ENCODE measurements at places on chromosomes 5 and 9.

- DNase-seq, result no peak
Observed at GRCh38 chr9:84898188-84898587, 228.7 kb downstream of the NTRK2 start.

- DNase-seq, result peak; percentile 33
Observed at GRCh38 chr9:116860509-116861120, 173.5 kb downstream of the TRIM32 start.

DNA sequence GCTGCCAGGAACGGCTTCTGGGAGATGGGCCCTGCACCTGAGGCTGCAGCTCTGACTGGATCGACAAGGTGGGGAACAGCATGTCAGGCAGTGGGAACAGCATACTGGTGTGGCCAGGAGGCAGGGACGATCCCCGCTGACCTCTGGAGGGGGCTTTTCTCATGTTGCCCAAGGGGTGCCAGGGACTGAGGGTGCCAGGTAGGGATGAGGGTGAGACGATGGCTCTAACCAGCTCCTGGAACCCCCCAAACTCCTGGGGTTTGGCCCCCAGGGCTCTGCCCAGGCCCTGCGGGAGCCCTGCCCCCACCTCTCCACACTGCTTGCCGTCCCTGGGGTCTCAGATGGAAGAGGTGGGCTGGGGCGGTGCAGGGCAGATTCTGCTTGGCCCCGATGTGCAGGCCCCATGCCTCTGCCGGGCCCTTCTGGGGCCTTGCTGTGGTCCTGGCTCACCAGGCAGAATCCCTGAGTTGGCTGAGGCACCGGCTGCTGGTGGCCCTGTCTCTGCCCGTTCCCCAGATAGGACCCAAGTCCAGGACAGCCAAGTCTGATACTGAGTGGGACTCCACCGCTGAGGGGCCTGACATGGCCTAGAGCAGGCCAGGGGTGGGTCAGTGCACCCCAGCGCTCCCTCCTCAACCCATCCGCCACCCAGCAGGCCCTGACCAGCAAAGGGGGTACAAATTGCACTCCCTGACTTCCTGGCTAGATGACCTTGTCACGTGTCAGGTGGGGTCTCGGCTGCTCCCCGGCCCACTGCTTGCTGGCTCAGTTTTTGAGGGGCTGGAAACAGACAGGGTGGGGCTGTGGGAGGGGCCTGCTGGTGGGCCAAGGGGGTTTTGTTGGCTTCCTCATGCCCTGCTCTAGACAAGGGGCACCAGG is 28.4 kb upstream of the RNF130 start:
- DNase-seq, result no peak

DNA sequence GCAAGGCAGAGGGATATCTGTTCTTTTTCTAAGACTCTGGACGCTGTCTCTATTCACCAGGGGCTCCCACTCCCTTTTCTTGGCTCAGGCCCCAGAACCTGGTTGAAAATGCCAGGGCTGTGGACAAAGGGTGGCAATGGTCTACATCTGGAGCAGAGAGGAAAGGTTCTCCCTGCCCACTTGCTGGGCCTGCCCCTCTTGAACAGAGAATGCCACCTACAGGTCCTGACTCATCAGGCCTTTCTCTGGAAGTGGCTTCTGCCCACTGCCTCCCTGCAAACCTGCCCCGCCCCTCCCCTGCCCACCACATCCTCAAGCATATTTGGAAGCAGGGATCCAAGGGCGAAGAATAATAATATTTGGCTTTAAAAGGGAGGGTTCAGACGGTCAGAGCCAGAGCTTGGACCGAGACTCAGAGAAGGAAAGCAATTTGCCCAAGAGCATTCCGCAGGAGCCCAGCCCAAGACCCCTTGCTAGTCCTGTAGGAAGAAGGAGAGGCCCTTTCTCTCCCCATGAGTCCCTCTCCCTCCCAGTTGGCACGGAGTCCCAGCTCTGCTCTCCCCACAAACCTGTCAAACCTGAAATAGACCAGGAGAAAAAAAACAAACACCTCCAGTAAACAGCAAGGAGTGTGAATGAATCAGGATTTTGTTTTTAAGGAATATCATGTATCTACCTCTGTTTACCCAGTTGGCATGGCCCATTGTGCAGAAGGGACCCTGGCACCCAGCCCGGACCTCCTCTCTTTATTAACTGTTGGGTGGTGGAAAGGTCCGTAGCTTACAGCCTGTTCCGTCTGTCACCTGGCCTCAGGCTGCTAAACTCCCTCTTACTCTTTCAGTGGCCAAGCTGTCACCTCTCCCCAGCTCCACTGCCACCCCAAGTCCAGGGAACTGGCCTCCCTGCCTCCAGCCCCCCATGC is 37.7 kb upstream of the STXBP1 start:
- DNase-seq, result no peak

- DNase-seq, result no peak
Observed at GRCh38 chr5:80706835-80707447, 52.2 kb upstream of the DHFR start.

GRCh38 chr5:180159756-180160155 is 49.3 kb downstream of the RASGEF1C start:
- no peak for DNase-seq

DNA sequence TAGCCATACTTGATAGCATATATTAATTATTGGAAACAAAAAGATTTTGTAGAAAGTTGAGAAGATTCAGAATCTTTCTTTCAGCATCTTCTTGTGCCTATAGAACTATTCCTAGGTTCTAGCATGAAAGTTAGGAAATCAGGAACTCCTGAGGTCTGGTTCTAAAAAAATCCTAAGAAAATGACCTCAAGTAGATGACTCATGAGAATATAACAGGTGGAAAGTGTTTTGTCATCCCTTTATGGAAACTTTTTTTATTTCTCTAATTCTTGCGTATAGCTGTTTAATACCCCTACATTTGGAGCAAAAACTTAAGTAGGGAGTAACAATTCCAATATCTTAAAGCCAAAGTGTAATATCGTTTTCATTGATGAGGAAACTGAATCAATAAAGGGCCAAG is 574.1 kb downstream of the NR2F1-AS1 start:
- DNase-seq, result no peak

DNA sequence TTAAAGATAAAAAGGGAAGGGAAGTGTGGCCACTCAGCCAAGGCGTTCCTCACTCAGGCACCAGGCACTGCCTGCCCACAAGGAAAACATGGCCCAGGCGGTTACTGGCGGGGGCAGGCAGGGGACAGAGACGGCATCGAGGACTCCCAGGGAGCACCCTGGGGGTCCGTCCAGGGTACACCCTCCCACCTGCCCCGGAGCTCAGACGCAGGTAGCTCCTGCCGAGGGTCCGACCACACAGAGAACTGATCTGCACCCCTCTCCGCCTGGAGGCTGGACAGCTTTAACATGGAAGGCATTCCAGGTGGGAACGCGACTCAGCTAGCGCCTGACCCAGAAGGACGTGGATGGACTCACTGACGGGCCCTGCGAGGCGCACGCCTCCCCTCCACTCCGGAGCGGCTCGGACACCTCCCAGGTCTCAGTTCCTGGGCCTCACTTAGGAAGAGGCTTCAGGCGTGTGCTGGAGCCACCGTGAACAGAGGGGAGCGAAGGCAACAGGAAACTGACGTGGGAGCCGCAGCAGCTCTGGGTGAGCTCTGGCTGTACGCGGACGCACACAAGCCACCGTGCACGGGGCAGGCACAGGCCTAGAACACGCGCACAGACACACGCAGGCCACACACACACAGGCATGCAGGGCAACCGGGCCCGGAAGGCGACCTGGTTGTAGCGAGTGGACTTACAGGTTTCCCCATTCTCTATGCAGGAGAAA is 47.5 kb downstream of the NKD2 start:
- no peak for DNase-seq

- no peak for DNase-seq
Observed at GRCh38 chr9:136545692-136545964, 220 bp downstream of the NOTCH1 start.

DNA sequence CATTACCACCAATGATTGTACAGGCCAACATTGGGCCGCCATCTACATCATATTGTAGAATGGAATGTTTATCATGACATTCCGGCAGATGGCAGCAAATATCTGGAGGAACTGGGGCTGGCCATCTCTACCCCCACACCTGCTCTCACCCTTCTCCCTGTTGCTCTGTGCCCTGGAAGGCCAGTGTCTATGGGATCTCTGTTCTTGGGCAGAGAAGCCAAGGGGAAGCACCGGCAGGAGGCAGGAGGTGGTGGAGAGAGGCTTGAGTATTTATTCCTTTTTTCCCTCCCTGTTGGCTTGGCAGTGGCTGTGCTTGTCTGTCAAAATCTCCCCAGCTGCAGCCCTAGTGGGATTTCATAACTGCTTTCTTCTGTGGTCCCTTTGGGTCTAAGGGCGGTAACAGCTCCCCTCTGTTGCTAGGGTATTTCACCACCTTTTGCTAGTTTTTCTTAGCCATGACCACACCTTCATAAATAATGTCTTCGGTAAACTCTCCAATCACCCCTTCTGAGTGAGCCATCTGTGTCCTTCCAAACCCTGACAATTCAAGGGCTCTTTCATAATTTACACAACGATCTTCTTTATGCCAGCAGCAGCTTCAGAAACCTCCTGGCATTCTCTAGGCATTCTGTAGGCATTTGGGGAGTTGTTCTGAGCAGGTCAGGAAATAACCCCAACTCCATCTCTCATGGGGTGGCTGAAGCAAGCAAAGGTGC is 225.8 kb downstream of the MELK start:
- no peak for DNase-seq

GRCh38 chr5:115627295-115627865 is 1.5 kb upstream of the TMED7 start:
- DNase-seq, result no peak

DNA sequence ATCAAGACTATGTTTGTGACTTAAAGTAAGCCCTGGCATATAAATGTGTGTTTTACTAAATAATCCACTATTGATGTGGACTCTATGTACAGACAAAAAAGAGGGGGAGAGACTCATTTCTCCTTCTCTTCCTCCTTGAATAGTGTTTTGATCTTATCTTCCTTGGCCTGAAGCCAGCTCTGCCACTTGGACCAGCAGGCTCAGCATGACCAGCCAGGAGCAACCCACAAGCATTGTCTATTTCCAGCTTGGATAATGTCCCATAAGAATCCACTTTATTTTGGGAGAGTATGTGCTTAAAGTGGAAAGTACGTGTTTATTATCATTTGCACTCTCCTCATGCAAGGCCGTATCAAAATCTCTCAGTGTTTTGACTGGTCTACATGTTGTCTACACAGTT is 23.8 kb upstream of the SLC46A2 start:
- DNase-seq, result no peak

GRCh38 chr9:131835151-131835910 is 95.5 kb upstream of the RAPGEF1 start:
- peak; percentile 37 for DNase-seq

DNA sequence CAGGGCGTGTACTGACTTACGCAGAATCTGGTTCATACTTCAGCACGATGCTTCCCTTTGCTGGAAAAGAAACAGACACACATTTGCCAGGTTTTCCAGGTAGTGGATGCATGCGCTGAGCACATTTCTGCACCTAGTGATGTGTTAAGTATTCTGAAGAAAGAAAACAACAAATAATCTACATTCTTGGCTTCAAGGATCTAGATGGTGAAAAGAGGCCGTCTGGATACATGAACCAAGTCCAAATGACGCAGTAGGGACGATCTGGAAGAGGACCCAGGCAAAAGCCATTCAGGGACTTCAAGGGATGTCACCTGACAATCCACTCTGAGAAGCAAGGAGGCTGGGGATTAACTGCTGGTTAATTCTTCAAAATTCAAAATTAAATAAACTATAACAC is 30.4 kb downstream of the NSUN2 start:
- DNase-seq, result no peak

GRCh38 chr9:127224178-127224882 is 40.2 kb upstream of the GARNL3 start:
- DNase-seq, result peak; percentile 80

DNA sequence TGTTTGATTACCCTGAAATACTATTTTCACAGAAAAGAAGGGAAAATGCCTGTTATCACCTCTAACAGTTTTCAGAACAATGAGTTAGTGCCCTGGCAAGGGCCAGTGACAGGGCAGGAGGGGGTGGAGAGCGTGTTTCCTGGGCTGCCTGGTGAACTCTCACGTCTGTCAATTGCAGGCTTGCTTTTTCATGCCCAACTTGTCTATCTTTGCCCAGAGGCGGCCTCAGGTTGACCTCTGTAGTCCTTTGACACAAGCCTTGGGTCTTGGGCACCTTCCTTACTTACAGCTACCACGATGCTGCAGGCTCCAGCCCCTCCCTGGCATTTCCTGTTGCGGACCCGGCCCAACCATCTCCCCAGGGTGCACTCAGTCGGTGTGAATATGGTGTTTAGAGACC is 2.2 kb upstream of the CEL start:
- DNase-seq, result no peak

DNA sequence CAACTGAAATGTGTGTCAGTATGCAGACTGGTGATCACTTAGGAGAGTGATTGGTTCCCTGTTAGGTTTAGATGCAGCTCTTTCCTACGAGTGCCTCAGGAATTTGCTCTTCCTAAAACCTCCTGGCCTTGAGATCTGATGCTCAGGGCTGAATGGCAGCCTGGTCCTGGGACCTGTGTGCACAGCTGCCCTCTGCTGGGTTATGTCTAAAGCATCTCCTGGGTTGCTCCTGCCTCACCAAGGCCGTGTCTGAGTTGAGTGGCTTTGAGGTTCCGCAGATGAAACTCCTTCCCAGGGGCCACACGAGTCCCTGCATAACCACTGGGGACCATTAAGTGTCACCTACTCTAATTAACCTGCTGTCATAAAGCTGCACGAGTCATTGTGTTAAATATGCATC is 59.5 kb downstream of the MVB12B start:
- no peak for DNase-seq

- no peak for DNase-seq
Observed at GRCh38 chr5:95963650-95964410, 2.2 kb upstream of the ELL2 start.

DNA sequence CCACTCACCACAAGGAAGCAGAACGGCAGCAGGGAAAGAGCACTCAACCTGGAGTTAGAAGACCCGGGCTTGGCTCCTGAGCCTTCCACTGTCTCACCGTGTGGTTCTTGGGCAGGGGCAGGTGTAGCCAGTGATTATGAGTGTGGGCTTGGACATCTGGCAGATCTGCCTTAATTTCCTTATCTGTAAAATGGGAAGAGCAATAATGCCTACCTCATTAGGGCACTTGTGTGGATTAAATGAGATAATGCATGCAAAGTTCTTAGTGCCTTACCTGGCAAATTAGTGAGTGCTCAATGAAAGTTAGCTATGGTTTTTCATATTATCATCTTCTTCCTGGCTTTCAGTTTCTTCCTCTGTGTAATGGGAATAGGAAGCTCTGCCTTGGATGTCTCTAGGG is 28.1 kb upstream of the COL15A1 start:
- no peak for DNase-seq

DNA sequence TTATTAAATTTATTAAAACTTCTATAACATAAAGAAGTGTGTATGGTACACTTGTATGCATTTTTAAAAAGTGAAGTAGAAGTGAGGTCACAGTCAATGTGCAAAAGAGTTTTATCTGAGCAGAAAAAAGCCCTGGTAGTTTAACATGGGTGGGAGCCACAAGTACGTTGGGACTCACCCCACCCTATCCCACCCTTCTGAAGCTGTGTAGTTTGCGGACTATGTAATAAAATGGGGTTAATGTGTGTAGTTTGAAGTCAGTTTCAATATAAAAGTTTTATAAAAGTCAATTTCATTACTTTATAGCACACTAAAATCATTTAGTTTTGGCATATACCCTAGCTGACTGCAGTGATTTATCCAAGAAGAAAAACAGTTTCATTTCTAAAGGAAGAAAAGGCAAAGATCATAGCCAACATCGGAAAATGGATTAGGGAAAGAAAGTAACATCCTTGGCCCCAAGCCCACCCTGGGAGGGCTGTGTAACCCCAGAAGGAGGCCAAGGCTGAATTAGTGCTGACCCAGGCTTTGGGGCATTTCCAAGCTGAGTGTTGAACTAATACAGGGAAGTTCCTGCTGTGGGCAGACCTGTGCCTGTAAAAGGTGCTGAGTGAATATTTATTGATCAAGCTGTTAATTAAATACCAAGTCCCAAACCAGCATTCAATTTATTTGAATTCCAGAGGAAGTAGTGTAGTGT is 398.6 kb upstream of the ADAMTSL1 start:
- no peak for DNase-seq
